Activated T-cell treated with anti-CD3 and anti-CD28 coated beads for 48 hours (primary cell): ENCODE measurements at places on chromosomes 13 and 19.
A peak's percentile ranks its signal among the peaks of the same experiment; 100 is the strongest.

DNA sequence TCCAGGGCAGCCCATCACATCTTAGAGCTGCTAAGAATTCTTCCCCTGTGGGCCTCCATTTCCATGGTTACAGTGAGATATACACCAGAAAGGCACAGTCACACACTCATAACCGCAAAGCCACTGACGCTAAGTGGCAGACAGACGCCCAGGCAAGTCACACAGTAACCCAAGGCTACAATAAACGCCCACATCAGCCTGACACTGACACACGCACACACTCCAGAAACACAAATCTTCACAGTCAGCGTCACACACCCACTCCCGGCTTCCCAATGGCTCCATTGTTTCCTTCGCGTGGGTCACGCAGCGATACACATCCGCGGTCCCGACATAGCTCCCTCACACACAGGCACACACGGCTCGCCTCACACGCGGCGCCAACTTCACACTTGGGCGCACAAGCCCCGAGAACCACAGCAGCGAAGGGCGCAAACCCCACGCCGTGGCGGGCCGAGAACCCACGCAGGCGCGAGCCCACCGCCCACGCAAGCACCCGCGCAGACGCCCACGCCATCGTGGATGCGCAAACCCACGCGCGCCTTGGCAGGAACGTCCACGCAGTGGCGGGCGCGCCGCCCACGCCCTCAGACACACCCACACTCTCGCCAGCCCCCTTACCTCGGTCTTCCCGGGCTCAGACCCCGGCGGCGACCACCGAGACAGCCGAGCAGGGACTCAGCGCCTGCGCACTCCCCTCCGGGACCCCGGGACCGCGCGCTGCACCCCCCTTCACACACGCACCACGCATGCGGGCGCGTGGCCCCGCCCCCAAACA is at the start of gene ZNF667:
Gene ZNF667, minus strand, starts transcription at position 695 of the 778 bp plus-strand sequence. CDS start 14,975 bp downstream, outside the sequence.
- DNase-seq = peak; percentile 6

- no peak for DNase-seq
Measured at GRCh38 chr13:50159607-50160006, 144.4 kb downstream of the KCNRG start.

DNA sequence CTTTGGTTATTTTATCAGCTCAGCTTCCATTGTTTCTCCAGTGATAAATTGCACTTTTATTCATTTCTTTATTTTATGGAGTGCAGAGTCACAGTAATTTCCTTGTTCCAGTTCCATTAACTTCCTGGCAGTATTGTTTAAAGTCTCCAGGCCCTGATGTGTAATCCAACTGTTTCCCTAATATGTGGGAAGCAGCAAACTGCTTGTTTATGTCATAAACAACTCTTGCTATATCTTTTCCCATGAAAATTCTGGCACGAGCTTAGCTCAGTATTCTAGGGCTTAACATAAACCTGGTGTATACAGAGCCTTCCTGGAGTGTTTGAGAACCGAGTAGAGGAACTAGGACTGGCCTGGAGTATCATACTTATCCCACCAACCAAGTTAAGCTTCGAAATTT is 83.5 kb upstream of the ARGLU1 start:
- no peak for DNase-seq

DNA sequence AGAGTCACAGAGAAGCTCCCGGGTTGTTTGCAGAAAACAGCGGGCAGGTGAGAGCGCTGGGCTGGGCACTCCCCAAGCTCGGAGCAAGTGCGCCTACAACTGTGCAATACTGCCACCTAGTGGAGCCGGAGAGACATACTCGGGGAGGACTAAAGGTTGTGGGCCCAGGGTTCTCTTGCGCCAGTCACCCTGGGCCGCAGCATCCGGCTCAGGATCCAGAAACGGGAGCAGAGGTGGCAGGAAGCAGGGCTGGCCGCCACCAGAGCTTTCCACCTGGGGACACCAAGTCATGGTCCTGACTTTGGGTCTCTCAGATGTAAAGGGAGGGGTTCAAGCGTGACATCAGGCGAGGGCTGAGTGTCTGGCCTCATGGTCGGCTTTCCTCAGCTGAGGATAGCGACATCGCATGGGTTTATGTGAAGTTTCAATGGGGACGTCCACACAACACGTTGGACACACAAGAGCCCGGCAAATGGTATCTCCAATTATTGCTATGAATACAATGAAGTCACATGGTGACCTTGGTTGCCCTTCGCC is 11.2 kb upstream of the KLK4 start:
- peak; percentile 69 for DNase-seq
